Esophagus mucosa (tissue), 1 donor: ENCODE measurements at places on chromosomes 5 and 9.

GRCh38 chr5:77356740-77357139 is 135.4 kb downstream of the WDR41 start:
- ATAC-seq: peak; percentile 70

GRCh38 chr9:70398145-70398556 is 16.3 kb downstream of the KLF9 start:
- ATAC-seq: peak; percentile 59

GRCh38 chr5:159184858-159185381 is 24.4 kb downstream of the RNF145 start:
- peak; percentile 39 for ATAC-seq

- no peak for ATAC-seq
These were observed 66.4 kb downstream of the EHMT1 start for GRCh38 chr9:137685035-137685740.

- ATAC-seq: no peak
These were observed 1.0 kb downstream of the FREM1 start for GRCh38 chr9:14909181-14909580.

- no peak for ATAC-seq
These were observed 390.3 kb downstream of the GADD45G start for GRCh38 chr9:89994988-89995613.

DNA sequence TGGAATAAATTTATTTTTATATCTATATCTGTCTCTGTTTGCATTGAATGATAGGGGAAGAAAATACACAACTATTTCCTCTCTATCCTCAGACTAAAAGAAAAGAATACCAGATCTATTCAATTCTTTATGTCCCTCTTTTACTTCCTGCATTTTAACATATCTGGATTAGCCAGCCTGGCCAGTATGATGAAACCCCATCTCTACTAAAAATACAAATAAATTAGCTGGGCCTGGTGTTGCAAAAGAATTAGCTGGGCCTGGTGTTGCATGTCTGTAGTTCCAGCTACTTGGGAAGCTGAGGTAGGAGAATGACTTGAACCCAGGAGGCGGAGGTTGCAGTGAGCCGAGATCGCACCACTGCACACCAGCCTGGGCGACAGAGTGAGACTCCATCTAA is 182.0 kb downstream of the LURAP1L start:
- peak; percentile 84 for ATAC-seq

DNA sequence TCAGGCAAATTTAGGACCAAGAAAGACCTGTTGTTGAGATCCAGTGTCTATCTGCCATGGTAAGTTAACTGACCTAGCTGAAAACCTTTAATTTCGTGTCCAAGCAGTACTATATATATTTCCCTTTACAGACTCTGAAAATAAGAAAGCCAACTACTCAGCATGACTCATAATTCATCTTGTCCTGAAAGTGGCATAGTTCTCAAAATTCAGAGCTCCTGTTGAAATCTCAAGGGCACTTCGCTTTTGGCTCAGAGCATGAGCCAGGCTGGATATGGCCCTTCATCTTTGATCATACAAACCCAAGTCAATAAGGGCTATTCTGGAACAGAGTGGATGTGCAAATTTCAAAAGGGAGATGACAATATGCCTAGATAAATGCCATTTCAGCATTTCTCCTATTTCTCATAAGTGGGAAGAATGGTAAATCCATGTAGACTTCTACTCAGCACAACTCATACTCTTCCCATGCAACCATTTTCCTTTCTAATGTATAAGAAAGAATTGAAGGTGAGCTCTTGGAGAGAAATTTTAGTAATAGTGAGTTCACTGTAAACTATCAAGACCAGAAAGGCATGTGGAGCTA is 567.9 kb upstream of the DAB2 start:
- no peak for ATAC-seq

DNA sequence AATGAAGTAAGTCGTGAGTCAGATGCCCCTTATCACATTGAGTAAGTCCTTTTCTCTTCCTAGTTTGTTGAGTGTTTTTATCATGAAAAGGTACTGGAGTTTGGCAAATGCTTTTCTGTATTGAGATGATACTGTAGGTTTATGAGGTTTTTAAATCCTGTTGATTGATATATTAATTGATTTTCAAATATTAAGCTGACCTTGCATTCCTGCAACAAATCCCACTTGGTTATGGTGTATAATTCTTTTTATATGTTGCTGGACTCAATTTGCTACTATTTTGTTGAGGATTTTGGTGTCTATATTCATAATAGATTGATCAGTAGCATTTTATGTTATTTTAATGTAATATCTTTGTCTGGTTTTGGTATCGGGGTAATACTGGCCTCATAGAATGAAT is 81.0 kb upstream of the BNC2 start:
- no peak for ATAC-seq

GRCh38 chr5:116497631-116498030 is 77.0 kb downstream of the SEMA6A start:
- no peak for ATAC-seq

GRCh38 chr9:121962421-121962820 is 130.7 kb downstream of the TTLL11 start:
- no peak for ATAC-seq

DNA sequence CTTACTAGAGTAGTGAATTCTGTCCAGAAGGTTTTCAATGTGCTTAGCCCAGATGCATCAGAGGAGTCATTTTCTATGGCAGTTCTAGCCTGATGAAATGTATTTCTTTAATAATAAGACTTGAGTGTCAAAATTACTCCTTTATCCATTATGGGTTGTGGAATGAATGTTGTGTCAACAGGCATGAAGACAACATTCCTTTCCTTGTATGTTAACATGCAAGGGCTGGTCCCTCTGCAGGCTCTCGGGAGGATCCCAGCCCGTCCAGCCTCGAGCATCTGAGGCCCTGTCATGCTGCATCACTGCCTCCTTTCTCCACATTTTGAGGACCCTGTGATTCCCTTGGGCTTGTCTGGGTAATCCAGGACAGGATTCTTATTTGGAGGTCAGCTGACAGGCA is 42.9 kb upstream of the FAM120AOS start:
- ATAC-seq: no peak

DNA sequence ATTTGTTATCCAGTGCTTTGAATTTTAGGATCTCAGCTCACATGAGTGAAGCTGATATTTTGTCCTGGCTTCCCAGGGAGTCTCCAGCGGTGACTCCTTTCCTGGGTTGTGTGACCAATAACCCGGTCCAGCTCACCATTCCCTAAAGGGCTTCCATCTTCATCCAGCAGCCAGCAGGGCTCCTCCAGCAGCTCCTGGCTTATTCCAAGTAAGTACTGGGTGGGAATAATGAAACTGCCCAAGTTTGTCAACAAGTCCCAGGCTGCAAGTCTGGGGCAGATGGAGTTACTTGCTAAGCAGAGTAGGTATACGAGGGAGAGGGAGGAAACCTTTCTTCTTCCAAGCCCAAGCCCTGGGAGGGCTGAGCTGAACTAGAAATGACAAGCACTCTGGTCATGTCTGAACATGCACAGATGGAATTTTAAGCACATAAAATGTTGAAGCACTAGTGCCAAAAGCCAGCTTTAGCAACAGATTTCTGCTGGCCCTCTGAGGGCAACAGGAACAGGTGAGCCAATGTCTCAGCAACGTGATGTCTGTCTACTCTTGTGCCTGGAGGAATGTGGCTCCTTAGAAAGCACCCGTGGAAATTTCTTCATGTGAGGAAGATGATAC is 153.7 kb upstream of the DAPK1 start:
- no peak for ATAC-seq

DNA sequence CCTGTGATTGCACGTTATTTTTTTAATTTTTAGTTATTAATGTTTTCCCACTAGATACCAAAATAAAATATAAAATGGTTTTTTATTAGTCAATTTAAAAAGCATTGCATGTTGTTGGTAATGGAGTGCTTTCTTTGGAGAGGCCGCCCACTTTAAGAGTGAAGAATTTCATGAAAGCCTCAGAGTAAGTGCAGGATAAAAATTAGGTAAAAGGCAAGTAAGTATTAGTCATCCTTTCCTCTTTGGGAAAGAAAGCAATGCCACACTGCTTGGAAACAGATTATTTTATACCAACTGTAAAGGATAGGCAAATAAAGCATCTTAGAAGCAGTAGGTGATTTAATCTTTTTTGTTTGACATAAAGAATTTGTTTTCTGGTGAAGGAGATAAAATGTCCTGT is 62.9 kb downstream of the HSD17B4 start:
- no peak for ATAC-seq

DNA sequence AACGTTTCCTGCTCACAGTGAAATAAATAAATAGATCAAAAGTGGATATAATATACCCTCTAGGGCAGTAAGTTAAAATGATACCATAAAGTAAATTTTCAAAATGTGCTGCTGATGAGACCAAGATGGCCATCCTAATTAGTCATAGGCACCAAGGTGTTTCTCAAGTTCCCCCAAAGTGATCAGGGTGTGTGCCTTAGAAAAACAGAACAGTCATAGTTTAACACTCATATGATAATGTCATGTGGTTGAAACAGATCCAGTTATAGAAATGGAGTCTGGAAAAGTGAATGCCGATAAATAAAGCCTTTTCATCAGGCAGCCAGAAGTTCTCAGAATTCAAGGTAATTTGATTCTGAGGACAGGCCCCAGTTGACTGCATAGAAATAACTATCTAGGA is 161.5 kb upstream of the CDKN2B start:
- ATAC-seq: no peak

DNA sequence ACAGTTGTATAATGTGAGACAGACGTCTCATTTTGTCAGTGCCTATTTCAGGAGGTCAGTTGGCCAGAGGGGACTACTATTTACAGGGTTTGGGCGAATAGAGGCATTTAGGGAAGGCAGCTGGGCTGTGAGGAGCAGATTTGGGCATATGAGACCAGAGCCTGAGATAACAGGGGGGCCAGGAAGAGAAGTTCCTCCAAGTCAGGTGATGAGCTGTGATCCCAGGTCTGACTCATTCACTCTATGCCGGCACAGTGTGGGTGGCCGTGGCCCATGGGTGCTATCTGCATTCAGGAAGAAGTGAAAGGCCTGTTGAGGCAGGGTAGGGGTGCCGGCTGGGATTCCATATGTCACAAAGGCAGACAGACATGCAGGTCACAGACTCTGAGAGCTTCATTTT is 142.8 kb downstream of the PDZD2 start:
- no peak for ATAC-seq

GRCh38 chr9:123450098-123450770 is 94.2 kb downstream of the CRB2 start:
- ATAC-seq: no peak

DNA sequence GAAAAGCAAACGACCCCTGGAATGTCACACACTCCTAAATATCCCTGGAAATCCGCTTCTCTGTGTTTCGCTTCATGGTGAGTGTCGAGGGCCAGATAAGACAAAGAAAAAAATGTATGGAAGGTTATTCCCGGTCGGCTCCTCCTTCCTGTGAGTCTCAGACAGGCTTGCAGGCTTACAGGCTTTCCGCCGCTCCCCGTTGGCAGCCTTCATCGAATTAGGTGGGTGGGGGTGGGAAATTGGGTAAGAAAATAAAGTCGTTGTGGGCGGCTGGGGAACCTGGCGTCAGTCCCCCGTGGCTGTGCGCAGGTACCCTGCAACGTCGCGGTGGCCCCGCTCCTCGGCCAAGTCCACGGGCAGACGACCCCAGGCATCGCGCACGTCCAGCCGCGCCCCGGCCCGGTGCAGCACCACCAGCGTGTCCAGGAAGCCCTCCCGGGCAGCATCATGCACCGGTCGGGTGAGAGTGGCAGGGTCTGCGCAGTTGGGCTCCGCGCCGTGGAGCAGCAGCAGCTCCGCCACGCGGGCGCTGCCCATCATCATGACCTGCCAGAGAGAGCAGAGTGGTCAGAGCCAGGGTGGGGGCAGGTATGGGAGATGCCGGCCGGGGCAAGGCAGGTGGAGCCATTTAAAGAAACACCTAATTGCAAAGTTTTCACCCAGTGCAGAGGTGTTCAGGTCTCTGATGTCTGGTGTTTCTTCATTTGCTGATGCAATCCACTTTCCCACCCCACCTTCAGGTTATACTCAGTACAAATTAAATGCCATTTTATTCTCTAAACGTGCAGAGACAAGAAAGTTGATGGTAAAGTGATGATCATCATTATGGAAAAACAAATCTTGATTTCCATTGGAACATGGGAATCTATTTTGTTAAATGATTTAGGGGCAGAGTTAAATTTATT is 3.2 kb downstream of the CDKN2B start:
- no peak for ATAC-seq
